ENCODE measurements at places on chromosomes 7 and 10.

DNA sequence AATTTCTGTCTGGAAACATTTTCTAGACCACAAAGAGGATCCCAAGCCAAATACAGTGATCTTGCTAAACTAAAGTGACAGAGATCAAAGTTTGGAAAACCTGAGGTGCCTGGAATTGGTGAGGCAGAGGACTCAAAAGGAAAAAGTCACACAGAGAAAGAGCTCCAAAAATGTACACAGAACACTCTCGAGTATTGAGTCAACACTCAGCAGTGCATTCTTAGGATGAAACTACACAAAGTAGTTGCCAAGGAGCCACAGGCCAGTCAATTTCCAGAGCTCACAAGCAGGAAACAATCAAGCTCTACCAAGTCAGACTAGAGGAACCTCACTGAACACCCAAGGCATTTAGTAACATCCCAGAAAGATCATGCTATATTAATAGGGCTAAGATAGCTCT is 61.3 kb downstream of the MICU1 start:
- DNase-seq = no peak

DNA sequence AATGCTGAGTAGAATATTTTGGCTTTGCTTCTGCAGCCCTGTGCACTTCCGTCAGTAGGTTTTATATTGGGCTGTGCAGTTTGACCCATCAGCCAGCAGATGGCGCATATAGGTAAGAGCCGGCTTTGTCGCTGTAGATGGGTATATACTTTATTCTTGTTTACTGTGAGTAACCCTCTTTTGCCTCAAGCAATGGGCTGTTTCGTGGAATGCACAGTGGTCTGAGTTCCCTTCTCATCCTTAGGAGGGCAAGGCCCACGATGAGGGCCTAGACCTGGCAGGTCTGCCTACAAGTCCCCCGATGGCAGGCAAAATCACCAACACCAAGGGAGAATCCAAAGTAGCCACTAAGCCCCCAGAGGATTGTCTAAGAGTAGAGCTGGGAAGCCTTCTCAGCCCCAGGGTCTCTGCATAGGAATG is 1002.9 kb upstream of the KCND2 start:
- no peak for DNase-seq

GRCh38 chr7:139725077-139725476 is 52.7 kb downstream of the HIPK2 start:
- no peak for DNase-seq

GRCh38 chr7:18086165-18087025 is 58.7 kb upstream of the PRPS1L1 start:
- no peak for DNase-seq

- DNase-seq = no peak
Measured at GRCh38 chr10:5592070-5592469, 67.3 kb downstream of the CALML3 start.

DNA sequence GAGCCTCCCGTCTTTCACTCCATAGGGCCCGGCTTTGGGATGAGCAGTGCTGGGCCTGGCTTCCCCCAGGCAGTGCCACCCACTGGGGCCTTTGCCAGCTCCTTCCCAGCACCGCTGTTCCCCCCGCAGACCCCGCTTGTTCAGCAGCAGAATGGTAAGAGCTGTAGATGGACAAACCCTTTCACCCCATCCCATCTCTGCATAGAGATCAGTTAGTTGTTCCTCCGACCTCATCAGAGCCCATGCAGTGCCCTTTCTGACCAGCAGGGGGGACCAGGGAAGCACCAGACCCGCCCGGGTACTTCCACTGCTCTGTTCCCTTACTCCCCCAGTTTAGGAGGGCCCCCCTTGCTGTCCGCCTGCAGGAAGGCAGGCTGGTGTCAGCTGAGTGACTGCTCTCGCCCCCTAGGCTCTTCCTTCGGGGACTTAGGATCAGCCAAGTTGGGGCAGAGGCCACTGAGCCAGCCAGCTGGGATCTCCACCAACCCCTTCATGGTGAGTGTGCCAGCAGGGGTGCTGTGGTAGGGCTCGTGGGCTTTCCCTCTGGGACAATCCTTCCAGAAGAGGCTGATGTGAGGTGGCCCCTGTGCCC is 9.8 kb downstream of the SAP25 start:
- peak; percentile 78 for DNase-seq

GRCh38 chr7:8125680-8126444 is 136.1 kb downstream of the ICA1 start:
- peak; percentile 68 for DNase-seq

- DNase-seq = no peak
Measured at GRCh38 chr7:71486856-71487628, 355.1 kb downstream of the GALNT17 start.

DNA sequence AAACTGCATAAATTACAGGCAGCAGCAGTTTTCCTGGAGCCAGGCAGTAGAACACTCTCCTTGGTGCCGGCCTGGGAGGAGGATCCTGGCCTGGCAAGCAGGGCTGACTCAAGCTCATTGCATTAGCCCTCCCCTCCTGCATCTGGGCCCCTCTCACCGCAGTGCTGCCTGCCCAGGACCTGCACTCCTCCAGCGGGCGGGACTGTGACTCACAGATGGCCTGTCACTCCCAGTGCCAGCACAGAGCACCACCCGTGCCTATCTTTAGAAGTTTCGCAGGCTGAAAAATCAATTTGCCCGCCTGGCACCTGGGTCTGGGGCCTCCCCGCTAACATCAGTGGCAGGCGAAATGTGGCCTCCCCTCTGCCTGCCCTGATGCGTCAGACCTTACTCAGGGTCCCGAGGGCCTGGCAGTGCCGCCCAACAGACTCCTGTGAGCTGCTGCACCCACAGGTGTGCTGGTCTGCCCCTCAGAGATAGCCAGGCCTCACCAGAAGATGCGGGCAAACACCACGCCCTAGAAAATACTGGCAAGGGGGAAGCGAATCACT is 123.8 kb downstream of the KCNMA1 start:
- DNase-seq = no peak

- DNase-seq = peak; percentile 27
Measured at GRCh38 chr7:116524609-116525297, at the start of gene CAV1. Gene CAV1, plus strand, starts transcription at chr7:116525036. Its CDS starts 27 bp downstream, at chr7:116525063.

GRCh38 chr10:69475433-69475830 is 24.2 kb downstream of the TSPAN15 start:
- DNase-seq = no peak

DNA sequence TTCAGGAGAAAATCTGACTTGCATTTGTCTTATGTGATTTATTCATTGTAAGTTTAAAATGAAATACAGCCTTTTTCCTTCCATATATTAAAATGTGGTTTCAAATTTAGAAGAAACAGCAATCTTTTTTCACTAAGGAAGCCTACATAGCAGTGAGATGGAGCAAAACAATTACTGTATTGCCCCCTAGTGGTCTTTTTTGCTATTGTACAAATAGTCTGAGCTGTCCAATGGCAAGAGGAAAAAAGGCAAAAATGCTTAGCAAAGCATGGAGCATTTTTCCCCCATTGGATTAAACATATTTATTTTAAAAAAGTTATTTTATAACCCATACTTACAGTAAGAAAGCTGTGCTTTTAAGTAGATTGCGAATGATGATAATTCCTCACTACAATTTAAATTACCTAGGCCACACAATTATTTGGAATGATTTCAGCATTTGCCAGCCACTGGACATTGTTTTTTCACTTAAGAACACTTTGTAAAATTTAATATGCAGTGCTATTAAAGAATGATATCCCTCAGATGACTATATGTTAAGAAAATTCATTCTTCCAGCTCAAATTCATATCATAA is 119.5 kb downstream of the CPED1 start:
- no peak for DNase-seq

DNA sequence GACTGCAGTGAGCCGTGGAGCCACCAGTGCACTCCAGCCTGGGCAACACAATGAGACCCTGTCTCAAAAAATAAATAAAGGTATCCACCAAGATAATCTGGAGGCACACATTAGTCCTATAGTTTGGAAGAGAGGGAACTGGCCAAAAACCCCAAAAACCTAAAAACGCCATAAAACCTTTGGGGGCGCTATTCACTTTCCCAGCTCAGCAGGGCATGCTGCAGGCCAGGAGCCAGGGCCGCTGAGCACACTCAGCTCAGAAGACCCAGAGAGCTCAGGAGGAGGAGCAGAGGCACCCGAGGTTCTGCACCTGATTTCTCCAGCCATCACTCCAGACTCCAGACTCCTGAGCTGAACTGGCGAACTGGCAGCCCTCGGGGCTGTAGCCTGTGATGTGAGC is 167.2 kb upstream of the IMMP2L start:
- no peak for DNase-seq

DNA sequence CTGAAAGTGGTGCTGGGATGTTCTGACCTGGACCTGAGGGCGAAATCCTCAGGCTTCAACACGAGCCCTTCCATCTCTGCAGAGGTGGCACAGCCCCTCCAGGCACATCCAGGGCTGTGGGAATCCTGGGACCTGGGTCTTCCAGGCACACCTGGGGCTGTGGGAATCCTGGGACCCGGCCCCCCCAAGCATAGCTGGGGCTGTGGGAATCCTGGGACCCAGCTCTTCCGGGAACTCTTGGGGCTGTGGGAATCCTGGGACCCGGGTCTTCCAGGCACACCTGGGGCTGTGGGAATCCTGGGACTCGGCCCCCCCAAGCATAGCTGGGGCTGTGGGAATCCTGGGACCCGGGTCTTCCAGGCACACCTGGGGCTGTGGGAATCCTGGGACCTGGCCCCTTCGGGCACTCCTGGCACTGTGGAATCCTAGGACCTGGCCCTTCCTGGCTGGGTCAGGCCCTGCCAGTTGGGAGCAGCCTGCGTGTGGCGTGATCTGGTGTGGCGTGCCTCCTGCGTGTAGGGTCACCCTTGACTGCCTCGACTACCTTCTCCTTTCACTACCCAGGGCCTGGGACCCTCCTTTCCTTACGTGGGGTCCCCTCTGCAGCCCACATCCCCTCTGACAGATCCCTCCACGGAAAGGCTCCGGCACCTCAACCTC is 124.0 kb downstream of the WDR37 start:
- no peak for DNase-seq

DNA sequence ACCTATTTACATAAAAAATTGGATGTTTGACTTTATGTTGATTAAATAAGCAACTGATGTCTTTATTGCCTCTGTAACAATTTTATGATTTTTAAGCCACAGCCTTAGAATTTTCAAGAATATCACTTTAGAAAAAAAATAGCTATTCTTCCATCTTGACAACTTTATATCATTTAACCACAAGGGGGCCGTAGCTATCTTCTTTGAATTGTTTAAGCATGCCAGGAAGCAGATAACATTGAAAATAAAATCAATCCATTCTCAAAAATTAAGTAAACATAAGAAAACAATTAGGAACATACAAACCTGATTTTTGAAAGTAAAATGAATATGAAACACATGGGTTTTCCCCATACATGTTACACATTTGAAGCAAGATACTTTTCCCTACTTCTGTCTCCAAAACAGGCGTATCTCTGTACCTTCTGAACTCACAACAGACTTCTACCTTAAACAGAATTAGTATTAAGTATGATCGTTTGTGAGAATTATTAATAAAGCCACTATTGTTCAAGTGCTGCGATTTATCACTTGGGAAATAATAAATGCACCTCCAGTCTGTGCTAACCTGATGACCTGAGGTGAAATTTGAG is 209.0 kb downstream of the CACNA2D1 start:
- no peak for DNase-seq

DNA sequence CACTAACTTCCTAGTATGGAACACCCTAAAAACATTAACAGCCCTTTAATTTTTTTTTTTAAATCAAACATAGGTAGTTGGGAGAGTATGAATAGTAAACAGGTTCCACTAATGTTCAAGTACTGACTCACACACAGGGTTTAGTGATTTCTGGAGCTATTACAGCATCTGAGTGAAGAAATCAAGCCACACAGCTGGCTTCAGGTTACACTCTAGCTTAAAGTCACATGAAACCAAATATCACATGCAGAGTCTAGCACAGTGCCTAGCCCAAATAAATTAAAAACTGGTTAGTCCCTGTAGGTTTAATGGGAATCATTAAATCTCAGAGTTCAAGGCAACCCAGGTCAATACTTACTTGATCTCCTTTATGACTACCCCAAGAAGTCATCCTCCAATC is 11.6 kb downstream of the PANK1 start:
- DNase-seq = no peak

- DNase-seq = no peak
Measured at GRCh38 chr10:77101341-77101740, 536.3 kb downstream of the KCNMA1 start.

DNA sequence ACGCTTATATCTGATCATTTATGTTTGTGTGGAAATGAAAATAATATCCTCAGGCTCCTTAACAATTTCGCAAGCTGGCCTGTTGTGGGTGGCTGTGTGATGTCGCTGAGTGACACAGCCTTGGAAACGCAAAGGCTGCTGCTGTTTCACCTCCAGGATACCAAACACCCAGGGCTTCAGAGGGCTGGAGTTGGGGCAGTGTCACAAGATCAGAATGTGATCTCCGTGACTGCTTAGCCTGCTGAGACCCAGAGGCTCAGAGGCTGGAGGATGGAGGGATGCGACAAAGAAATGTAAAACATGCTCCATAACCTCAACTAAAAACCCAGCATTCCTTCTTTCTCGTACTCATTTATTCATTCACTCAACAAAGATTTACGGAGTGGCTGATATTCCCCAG is 37.2 kb upstream of the BMPER start:
- DNase-seq = no peak

DNA sequence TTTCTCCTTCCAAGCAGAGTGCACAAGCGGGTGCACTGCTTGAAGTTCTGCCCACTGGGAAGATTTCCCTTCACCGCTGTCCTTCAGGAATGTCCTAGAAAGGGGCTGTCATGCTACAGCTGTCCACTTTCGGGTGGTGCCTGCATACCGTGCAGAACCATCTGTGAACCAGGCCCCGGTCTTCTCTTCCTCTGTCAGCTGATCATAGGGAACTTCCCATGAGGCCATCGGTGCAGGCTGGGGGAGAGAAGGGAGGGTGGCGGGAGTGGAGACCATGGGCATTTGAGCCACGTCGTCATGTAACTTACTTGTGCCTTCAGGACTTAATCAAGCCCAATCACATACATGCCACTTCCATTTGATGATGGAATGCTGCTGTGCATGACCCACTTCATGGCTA is 111.6 kb downstream of the NKX6-2 start:
- no peak for DNase-seq

GRCh38 chr10:876438-876837 is 55.1 kb downstream of the LARP4B start:
- no peak for DNase-seq

- DNase-seq = no peak
Measured at GRCh38 chr7:74084722-74085578, 1.3 kb downstream of the LIMK1 start.

DNA sequence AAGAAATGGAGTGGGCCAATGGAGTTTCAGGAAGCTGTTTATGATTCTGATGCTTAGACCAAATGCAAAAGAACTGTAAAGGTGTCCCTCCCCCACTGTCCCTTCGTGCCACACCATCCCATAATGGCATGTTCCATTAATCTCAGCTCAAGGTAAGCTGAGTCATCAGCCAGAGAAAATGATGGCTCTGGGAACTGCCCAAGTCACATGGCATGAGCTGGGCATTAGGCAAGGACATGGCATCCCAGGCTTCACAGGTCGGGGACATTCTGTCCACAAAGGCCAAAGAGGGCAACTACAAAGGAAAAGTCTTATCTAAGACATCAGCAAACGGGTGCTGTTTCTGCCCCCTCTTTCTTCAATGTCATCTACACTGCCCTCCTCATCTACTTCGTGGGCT is 44.9 kb downstream of the DLG5 start:
- no peak for DNase-seq
